ENCODE measurements at places on chromosomes 11 and 22. TPM values are rescaled to one million over a fixed set of nuclear protein-coding genes. Genes with fewer than 3 reads are reported as not detected.

IGF2 gene
- polyA plus RNA-seq: 1,039 TPM

MUC2 gene
- 0.03 TPM for polyA plus RNA-seq

DNA sequence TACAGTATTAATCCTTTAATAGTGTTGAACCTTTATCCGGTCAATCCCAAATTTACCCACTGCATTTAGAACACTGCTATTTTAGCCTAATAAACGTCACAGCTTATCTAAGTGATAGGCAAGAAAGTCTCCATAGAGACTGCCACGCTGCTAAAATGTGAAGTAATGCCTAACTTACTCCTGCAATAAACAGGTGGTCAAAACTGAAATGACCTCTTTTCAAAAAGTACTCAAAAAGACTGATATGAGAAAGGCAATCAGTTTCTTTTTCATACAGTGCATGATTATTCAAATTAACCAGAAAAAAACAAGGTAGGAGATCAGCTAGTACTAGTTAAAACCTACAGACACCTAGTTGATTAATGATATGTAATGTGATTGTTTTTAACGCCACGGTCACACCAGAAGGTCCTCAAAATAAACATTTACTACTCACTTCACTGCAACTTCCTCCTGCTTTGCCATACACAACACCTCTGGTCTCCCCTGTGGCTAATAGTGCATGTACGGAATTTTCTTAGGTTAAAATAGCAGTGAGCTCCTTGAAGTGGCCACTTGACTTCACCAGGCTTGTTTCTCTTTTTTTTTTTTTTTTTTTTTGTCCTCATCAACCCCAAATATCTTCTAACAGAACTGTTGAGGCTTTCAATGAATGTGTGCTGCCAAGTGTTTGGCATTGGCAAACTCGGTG is 8.8 kb downstream of the ATP5MG start:
- DNase-seq: no peak

TBX1 gene
- 0.67 TPM for polyA plus RNA-seq

PDE2A gene
- 17.9 TPM for polyA plus RNA-seq

GRCh38 chr11:10392095-10393079 is 62.7 kb upstream of the AMPD3 start:
- DNase-seq: no peak

SLC15A3 gene
- polyA plus RNA-seq: 19.1 TPM

Measured in renal cortex interstitium (tissue), 15 donors.